Mammary microvascular endothelial cell (primary cell): ENCODE measurements at places on chromosomes 2 and 18. TPM values are rescaled to one million over a fixed set of nuclear protein-coding genes. Genes with fewer than 3 reads are reported as not detected.

Gene CAVIN2
- total RNA-seq: 235 and 249 TPM in 2 replicates

Gene TEKT4
- total RNA-seq: not detected in 2 replicates

Gene ATG9A
- 48.8 and 71.1 TPM in 2 replicates for total RNA-seq

Gene MRPL33
- 153 and 175 TPM in 2 replicates for total RNA-seq

Gene FEV
- total RNA-seq: not detected in 2 replicates

Gene PTH2R
- total RNA-seq: not detected in 2 replicates

Gene UGT1A4
- not detected in 2 replicates for total RNA-seq

Gene HOXD9
- total RNA-seq: 13.6 and 17.2 TPM in 2 replicates

Gene MPP4
- 8.3 and 13.2 TPM in 2 replicates for total RNA-seq

Gene GPR55
- total RNA-seq: not detected in 2 replicates

Gene ZAP70
- 0.53 TPM in 1 of 2 replicates, not detected in the other for total RNA-seq

Gene PLEK
- total RNA-seq: 0.05 TPM in 1 of 2 replicates, not detected in the other

Gene FRZB
- total RNA-seq: under 0.01 and 0.15 TPM in 2 replicates

Gene NAT8
- total RNA-seq: not detected in 2 replicates

Gene SNED1
- total RNA-seq: 3.8 and 4.3 TPM in 2 replicates

Gene DSG1
- not detected in 2 replicates for total RNA-seq

Gene ST8SIA5
- total RNA-seq: 0.05 TPM in 1 of 2 replicates, not detected in the other

Gene CFC1
- not detected in 2 replicates for total RNA-seq

Gene C2orf66
- total RNA-seq: not detected in 2 replicates

Gene CRYGC
- total RNA-seq: not detected in 2 replicates

Gene UBE2E3
- 69.9 and 82.5 TPM in 2 replicates for total RNA-seq

Gene MAPRE2
- total RNA-seq: 50.2 and 60.1 TPM in 2 replicates

Gene GALNT5
- under 0.01 and 0.07 TPM in 2 replicates for total RNA-seq

Gene TNFRSF11A
- total RNA-seq: 3.6 and 6.2 TPM in 2 replicates

Gene FSIP2
- total RNA-seq: 0.20 TPM in 1 of 2 replicates, not detected in the other

Gene PJVK
- total RNA-seq: not detected in 2 replicates

Gene TCF7L1
- total RNA-seq: 2.7 and 2.8 TPM in 2 replicates

Gene INHBB
- total RNA-seq: 0.05 and 0.07 TPM in 2 replicates

Gene FZD7
- total RNA-seq: 0.27 TPM in 1 of 2 replicates, not detected in the other

Gene PLB1
- 0.20 and 0.33 TPM in 2 replicates for total RNA-seq

Gene GMPPA
- total RNA-seq: 35.7 and 45.9 TPM in 2 replicates

Gene EPB41L3
- 57.3 and 63.3 TPM in 2 replicates for total RNA-seq

Gene SP140L
- 10.7 and 11.0 TPM in 2 replicates for total RNA-seq

Gene UGT1A5
- total RNA-seq: not detected in 2 replicates

Gene MTCL1
- total RNA-seq: 14.3 and 17.1 TPM in 2 replicates
